NCI-H2029 treated with DMSO at 0.1 percent for 48 hours (cell line): ENCODE measurements at places on chromosomes 13 and 19.

DNA sequence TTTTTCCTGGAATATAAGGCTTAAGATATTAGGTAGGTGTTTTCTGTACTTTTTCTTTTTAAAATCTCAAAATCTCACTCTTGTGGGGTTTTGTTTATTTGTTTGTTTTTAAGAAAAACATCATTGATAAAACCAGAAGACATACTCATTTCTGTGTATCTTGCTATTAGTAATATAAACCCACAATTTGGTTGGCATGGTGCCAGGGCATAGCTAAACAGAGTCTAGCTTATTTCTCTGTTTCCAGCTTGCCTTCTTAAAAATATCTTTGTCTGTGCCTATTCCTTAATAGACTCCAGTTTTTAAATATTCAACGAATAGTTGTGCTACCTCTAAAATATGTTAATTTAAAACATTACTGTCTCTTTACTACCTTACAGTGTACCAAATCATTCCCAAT, 1121.9 kb upstream of the PCDH20 start:
- no peak for DNase-seq

GRCh38 chr19:15618321-15618720, 3.3 kb downstream of the CYP4F8 start:
- DNase-seq: no peak

DNA sequence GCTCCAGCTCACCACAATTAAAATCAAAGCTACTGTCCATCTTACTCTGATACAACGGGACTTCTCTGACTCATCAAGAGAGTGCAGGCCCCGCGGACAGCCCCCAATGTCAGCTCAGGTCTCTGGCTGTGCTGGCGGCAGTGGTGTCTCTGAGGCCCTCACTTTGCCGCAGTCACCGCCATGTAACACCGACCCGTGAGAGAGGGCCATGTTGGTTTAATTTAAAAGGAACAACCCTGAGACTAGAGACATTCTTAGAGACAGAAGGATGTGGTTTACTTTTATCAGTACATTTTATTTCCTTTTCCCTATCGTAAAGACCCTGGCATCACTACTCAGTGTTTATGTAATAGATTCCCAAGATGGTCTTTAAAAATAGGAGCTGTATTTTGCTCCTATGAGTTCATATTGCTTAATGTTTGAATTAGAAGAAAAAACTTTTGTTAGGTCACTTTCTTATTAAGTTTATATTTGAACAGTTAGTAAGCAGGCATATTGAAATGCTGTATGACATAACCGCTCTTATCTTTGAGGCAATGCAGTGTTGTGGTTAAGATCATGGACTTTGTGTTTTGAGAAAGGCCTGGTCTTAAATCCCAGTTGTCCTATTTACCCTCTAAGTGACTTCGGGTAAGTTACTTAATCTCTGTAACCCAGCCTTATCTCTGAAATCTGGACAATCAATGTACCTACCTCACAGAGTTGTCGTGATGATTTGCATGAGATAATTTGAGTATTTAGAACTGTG, 23.4 kb downstream of the DGKH start:
- no peak for DNase-seq

GRCh38 chr19:6038634-6039405, 60.9 kb upstream of the RANBP3 start:
- DNase-seq: no peak

DNA sequence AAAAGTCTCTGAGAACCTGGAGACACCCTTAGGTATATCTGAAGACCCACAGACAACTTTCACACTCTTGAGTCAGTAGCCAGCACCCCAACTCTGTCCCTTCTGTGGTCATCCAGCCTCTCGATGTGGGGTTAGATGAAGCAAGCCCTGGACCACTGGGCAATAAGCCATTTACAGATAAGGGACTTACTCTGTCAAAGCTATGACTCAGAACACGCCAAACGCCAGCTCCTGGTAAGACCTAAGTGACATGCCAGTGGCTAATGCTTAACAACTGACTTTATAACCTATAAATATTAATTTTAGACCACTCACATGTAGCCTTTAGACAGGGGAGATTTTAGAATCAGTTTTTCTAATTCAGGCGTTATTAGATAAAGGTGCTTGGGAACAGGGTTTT, 85.7 kb downstream of the SHISA2 start:
- DNase-seq: no peak

DNA sequence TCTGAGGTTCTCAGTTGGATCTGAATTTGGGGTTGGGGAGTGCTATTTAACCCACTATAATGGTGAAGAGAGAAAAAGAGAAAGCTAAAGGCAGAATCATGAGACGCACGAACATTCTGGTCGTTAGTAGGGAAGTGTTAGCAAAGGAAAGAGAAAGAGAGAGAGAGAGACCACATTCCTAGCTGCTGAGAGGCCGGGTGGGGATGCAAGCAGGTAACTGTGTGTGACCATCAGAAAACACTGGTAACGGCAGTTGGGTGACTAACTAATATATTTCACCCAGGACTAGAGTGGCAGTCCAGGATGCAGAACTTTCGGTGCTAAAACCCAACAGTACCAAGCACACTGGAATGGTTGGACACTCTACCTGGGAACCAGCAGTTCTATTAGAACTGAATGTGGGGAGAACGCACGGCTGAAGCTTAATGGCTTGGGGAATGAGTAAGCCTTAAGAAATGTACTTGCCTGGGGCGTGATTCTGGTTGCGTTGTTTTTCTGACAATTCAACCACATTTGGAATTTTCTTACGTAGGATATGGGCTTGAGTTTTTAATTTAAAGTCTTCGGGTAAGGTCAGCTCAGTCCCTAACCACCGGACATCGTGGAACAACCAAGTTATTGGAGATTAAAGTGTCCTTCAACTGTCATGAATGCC, 130.2 kb downstream of the DNAJC15 start:
- no peak for DNase-seq

DNA sequence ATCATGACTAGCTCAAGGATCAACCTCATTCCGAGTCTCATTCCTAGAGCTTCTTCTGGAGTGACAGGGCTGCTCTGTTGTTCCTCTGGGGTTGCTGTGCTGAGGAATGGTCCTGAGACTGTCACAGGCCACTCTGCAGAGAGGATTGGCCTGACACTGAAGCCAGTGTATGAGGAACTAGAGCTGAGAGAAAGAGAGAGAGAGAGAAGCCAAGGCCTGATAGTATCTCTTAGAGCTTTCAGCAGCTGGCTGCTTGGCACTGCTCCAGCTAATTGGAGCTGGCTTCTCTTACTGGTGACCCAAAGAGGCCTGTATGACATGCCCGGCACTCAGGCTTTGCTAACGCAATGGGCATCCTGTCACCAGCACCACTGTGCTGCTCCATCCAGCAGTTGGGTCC, 73.4 kb upstream of the FLT1 start:
- peak; percentile 9 for DNase-seq

- no peak for DNase-seq
Observed at GRCh38 chr13:44873461-44873860, 115.8 kb downstream of the NUFIP1 start.

- DNase-seq: no peak
Observed at GRCh38 chr13:32661685-32662084, 75.4 kb downstream of the PDS5B start.

GRCh38 chr13:94324767-94325540, 154.5 kb downstream of the DCT start:
- DNase-seq: no peak

DNA sequence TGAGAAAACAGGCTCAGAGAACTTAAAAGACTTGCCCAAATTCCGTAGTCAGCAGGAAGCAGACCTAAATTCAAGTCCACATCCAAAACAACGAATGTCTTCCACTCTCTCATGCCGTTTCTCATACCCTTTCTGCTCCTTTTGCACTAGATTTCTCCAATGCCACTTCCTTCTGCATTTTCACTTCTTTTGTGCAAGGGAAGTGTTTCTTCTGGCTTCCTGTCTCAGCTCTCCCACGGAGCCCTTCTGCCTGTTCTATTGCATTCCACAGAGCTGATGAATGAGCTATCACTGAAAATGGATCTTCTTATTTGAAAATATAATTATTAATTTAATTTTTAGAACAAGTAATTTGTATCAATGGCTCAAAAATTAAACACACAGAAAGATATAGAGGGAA, 56.1 kb upstream of the STK24 start:
- DNase-seq: no peak

DNA sequence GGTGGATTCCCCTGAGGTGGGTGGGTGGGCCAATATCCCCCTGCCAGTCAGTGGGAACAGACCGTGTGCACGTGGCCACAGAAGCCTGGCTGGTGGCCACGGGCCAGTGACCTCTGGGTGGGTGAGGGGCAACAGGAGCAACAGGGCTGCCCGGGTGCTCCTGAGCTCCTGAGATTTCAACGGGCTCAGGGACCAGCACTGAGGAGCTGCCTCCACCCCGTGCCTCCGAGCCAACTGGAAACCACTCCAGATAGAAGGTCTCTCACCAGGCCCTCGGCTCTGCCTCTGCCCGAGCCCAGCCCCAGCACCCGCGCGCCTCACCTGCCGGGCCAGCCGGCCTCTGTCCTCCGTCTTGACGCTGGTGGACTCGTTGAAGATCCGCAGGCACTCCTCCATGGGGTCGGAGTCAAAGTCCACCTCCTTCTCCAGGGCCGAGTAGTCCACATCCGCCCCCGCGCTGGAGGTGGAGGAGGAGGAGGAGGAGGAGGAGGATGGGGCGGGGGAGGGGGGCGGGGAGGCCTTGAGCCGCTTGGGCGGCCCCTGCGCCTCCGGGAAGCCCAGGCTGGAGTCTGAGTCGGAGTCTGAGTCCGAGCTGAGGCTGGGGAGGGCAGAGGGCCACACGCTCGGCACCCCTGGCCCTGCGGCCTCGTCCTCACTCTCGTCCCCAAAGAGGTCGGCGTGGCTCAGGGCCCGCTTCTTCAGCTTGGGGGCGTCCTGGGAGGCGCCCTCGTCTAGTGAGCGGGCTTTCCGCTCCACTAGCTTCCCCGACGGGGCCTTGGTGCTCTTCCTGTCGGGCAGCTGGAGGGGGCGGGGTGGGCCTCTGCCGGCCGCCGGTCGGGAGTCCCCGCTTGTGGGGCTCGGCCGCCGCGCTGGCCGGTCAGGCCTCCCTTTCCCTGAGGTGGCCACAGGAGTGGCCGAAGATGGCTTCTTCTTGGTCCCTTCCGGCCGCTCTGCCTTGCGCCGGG, 14.8 kb upstream of the ATP8B3 start:
- DNase-seq: no peak

DNA sequence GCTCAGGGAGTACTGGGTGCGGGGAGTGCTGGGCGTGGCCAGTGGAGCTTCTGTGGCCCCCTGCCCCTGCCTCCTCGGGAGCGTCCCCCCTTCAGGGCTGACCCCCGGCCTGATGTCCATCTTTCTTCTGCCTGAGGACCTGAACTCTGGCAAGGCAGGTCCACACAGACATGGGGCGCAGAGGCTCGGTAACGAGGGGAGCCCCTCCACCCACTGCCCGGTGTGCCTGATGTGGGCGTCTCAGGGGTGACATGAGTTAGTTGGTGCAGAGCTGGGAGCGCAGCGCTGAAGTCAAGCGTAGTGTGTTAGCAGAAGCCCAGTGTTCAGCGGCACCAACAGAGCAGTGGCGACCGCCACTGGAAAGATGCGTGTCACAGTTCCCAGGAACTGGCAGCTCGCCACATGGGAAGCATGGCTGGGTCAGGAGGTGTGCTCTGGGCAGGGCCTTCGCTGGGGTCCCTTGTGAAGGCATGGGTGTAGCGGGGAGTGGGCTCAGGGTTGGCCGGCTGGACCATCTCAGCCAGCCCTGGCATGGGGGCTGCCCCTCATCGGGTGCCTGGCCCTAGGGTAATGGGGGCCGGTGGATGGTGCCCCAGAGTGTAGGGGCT, 11.5 kb downstream of the THOP1 start:
- no peak for DNase-seq

DNA sequence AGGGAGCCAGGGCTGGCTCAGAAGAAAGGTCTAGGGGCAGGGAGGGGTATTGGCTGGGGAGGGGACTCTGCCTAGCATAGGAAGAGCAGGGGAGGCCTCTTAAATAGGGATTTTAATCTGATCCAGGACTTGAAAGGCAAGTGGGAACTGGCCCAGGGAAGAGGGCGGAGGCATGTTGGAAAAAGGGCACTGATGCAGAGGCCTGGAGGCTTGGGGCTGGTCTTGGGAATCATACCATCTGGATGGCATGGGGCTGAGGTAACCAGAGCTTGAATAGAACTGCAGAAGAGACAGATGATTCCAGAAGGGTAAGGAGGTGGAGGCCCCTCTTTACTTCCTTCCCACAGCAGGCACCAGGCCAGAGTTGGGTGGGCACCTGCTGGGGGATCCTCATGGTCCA, 29.1 kb downstream of the CERS4 start:
- no peak for DNase-seq

GRCh38 chr13:112481458-112481857, 105.3 kb downstream of the SPACA7 start:
- no peak for DNase-seq

DNA sequence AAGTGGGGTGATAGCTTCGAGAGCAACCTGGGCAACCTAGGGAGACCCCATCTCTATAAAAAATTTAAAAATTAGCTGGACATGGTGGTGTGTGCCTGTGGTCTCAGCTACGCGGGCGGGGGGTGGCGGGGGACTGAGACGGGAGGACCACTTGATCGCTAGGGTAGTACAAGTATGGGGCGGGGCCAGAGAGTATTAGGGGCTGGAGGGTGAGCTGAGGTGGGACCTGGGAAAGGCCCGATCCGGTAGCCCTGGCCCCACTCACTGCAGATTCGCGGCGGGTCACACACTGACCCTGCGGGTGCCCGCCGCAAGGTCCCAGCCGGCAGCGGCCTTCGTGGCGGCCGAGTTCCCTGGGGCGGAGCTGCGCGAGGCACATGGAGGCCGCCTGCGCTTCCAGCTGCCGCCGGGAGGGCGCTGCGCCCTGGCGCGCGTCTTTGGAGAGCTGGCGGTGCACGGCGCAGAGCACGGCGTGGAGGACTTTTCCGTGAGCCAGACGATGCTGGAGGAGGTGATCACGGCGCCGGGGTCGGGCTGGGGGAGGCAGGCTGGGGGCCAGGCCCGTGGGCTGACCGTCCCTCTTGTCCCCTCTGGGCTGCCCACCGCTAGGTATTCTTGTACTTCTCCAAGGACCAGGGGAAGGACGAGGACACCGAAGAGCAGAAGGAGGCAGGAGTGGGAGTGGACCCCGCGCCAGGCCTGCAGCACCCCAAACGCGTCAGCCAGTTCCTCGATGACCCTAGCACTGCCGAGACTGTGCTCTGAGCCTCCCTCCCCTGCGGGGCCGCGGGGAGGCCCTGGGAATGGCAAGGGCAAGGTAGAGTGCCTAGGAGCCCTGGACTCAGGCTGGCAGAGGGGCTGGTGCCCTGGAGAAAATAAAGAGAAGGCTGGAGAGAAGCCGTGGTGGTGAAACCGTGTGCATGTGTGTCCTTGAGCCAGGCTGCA, 2.0 kb upstream of the ARHGAP45 start:
- DNase-seq: no peak

GRCh38 chr13:113820813-113821651, 42.8 kb downstream of the GAS6 start:
- DNase-seq: peak; percentile 39

GRCh38 chr13:33855371-33855895, 37.5 kb downstream of the RFC3 start:
- no peak for DNase-seq

- no peak for DNase-seq
Observed at GRCh38 chr19:18775586-18776287, 15.4 kb downstream of the COMP start.
